ENCODE measurements at places on chromosomes 13 and 19.
A peak's percentile ranks its signal among the peaks of the same experiment; 100 is the strongest.

DNA sequence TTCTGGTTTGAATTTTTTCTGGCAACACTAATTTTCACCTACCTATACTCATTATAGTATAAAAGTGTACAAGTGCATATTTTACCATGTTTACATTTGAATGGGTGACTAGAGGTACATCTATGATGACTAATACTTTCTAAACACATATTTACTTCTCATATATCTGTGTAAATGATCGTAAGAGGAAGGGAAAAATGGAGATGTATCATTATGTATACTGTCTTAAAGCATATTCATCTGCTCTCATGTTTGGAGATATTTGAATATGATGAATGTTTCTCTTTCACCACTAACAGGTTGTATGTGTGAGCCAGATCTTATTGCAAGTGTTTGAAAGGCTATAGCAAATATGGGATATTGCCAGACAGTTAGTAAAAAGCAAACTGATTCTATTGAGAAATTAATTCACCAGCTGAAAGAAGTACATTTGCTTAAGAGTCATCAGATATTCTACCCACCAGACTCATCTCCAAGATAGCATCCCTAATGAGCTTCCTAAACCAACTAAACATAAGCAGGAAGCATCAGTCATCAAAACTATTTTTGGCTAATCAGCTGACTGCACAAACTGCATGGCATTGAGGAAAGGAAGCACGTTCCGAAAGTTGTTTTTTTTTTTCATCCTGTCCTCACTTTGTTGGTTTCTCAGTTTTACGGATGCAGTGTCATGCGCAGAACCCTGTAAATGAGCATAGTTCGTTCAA is 738.2 kb downstream of the GPC5 start:
- DNase-seq: no peak

DNA sequence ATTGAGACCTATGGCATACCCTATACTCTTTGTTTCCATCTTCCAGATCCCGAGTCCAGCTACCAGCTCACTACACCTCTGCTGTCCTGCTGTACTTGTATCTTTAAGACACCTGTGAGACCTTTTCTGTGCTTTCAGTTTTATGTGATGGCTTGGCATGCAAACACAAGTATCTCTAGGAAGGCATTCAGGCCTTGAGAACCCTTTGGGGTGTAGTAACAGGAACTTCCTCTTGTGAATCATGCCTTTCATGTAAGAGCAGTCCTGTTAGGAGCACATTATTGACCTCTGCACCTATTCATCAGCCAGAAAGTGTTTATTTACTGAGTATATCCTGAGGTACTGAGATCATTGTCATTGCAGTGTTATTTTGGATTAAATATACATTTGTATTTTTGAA is 87.0 kb upstream of the HTR2A start:
- peak; percentile 47 for DNase-seq

GRCh38 chr19:10120538-10121189 is 965 bp upstream of the EIF3G start:
- DNase-seq: no peak

DNA sequence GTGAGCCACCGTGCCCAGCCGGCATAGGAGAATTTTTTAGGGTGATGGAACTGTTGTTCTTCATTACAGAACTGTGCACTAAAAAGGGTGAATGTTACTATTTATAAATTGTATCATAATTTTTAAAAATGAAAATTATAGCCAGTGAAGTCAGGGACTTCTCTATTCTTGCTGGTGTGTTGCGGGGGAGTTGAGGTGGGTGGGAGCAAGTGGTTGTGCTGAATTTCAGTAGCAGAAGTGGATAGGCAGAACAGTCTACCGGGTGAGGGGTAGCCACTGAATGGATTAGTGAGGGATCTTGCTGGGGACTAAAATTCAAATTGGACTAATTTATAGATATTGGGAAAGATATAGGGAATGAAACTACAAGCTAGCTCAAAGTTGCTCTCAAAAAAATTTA is 74.0 kb downstream of the CAB39L start:
- no peak for DNase-seq

GRCh38 chr19:3721131-3721886 is 13.1 kb downstream of the TJP3 start:
- DNase-seq: peak; percentile 79

GRCh38 chr13:109870696-109871370 is 84.5 kb upstream of the IRS2 start:
- no peak for DNase-seq

GRCh38 chr13:110910013-110910890 is 4.6 kb downstream of the ANKRD10 start:
- DNase-seq: no peak

DNA sequence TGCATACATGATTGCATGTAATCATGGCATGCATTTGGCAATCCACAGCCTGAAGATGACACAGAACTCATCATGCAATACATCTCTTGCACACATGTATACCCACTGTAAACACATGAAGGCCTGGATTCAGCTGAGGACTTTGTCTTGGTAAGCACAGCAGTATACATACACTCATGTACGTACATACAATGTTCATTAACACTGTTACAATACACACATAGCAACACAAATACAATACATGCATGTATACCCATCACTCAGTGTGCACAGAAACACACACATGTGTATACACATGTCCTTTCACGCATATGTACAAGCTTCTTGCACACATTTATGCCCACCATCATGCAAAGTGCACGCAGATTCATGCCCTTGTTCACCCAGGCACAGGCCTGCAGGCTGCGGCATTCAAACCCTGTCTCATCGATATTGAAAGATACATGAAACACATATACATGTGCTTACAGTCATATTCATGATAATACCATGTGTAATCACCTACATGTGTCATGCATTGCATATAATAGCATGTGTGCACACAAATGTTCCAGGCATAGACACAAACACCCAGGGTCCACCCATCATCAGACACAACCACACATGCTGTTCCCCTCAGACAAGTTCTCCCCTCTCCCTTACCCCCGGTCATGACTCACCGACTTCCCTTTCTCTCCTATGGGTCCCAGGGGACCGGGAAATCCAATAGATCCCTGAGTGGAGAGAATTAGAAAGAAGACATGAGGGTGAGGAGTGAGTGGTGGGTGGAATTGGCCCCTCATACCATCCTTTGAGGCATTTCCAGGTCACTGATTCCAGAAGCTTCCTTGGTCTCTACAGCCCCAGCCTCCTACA is 28.7 kb downstream of the COL5A3 start:
- DNase-seq: no peak

GRCh38 chr13:37868691-37869505 is 674 bp downstream of the TRPC4 start:
- DNase-seq: no peak

DNA sequence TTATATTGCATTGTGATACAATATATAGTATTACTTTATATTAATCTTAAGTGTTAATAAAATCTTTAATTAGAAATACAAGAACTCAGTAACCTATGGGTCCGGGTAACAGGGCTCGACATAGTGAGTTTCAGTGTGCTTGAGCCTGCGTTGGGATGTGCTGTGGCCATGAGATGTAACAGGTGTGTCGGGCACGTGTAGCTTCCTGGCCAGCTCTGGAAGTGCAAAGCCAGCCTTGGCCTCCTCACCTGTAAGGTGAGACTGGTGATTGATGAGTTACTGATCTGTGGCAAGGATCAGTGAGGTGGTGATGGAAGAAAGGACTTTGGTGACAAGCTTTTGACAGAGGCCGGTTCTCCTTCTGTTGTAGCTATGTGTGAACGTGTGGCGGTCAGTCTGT is 19.2 kb downstream of the ATP4B start:
- DNase-seq: no peak

- DNase-seq: no peak
Measured at GRCh38 chr13:112522578-112522977, 65.4 kb downstream of the TUBGCP3 start.

GRCh38 chr13:60453490-60453889 is 56.5 kb downstream of the TDRD3 start:
- DNase-seq: no peak

DNA sequence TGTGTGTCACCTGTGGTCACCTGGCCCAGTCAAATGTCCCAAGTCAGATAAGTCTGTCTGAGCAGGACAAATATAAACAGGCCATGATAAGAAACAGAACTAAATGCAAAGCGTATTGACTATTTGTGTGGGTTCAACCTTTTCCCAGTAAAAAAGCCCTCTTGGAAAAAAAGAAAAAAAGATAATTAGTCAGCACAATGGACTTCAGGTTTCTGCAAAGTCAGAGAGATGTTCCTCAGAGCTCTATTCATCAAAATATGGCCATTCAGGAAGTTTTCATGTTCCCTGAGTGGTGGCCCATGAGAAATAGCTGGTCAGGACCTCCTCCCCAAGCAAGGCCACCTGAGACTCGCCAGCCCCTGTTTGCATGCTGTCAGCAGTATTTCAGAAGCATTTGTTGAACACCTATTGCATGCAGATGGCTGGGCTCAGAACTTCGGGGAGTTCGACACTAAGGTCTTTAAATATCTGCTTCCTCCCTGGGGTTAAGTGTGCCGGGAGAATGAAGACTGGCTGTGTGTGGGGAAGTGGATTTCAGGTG is 2.7 kb downstream of the FFAR3 start:
- no peak for DNase-seq

DNA sequence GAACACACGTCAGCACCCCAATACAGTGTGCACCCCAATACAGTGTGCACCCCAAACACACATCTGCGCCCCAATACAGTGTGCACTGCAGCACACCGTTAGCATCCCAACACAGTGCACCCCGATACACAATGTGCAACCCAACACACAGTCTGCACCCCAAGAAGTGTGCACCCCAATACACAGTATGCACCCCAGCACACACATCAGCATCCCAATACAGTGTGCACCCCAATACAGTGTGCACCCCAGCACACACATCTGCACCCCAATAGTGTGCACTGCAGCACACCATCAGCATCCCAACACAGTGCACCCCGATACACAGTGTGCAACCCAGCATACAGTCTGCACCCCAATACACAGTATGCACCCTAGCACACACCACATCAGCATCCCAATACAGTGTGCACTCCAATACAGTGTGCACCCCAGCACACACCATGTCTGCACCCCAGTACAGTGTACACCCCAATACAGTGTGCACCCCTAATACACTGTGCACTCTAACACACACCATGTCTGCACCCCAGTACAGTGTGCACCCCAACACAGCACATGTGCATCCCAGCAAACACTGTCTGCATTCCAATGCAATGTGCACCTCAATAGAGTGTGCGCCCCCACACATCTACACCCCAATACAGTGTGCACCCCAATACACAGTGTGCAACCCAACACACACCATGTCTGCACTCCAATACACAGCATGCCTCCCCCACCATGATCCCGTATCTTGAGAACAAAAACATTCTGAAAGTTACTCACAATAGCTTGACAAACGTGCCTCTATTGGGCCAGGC is 855 bp upstream of the CARS2 start:
- no peak for DNase-seq
